ENCODE measurements at places on chromosomes 2 and 18. TPM values are rescaled to one million over a fixed set of nuclear protein-coding genes. Genes with fewer than 3 reads are reported as not detected.
A peak's percentile ranks its signal among the peaks of the same experiment; 100 is the strongest.

The EML6 gene
- 2.4 TPM for total RNA-seq

The SCG2 gene
- not detected for total RNA-seq

The RSAD2 gene
- 11.1 TPM for total RNA-seq

The TP53I3 gene
- 2.6 TPM for total RNA-seq

GRCh38 chr2:129870685-129871241 lies 108.7 kb upstream of the RAB6C start:
- DNase-seq = no peak

DNA sequence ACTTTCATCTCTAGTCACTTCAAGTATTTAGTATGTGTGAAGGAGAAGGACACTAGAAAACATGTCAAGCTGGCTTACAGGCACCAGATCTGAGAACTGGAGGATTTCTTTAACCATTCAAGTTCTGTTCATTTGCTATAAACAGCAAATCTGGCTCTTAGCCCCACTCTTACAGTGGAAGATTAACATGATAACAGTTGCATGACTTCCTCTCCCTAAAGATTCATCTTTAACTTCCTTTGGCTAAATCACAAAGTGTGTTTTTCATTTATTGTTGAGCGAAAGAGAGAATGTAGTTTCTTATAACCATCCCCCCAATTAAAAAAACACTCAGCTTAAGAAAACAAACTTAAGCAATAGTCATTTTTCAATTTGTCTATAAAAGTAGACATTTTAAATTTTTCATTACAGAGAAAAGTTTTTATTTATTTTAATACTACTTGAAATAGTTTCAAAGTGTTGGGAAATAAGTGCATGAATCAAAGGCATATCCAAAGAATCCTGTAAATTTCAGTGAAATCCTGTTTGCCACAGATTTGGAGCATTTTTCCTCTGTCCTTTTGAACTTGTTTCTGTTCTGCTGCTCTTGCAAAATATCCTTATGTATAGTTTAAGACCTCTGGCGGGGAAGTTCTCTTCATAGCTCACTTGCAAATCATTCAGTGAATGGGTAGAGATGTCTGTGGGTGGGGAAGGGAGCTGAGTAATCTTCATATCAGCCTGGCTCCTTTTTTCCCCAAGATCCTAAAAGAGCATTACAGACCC lies 241.0 kb upstream of the RBBP8 start:
- no peak for DNase-seq

GRCh38 chr2:240235811-240236210 lies 95.4 kb upstream of the OTOS start:
- DNase-seq = peak; percentile 20

DNA sequence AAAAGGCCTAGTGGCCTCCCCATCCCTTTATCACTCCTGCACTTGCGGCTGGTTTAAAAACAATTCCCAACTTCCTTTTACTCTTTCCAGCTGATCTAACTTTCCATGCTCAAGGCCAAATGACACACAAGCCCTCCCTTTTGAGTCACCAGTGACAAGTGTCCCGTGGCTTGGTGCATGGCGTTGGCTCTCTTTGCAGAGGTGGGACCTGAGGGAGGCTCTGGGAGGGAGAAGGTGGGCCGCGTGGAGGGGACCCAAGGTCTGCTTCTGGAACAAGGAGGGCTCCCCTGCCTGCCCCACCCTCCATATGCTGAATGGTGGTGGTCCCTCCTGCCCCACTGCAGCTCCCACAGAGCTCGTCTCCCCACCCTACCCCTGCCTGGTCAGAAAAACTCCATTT lies 30.8 kb upstream of the HPCAL1 start:
- DNase-seq = no peak

DNA sequence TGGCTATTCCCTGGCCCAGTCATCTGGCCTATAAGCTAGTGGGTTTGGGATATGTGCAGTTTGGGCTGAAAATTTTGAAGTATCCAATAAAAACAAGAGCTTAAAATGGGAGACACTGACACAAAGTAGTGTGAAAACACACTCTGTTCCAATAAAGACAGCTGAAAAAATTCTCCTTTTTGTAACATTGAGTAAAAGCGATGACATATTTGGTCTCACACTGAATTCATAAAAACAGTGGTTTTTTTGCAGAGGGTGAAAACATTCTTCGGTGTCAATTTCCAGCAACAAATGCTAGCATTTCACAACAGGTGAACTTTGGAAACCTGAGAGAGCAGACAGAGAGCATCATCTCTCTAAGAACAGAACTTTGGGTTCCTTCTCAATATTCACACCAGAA lies 142.2 kb downstream of the OSR1 start:
- no peak for DNase-seq

GRCh38 chr2:2192091-2192955 lies 138.8 kb downstream of the MYT1L start:
- DNase-seq = no peak

GRCh38 chr2:58702302-58702885 lies 461.3 kb upstream of the FANCL start:
- DNase-seq = no peak
